ENCODE measurements at places on chromosomes 4 and X. TPM values are rescaled to one million over a fixed set of nuclear protein-coding genes. Genes with fewer than 3 reads are reported as not detected.

Gene OTUD5
- polyA plus RNA-seq: 79.5 TPM

Gene ARHGAP36
- polyA plus RNA-seq: 17.9 TPM

Gene IQSEC2
- 58.3 TPM for polyA plus RNA-seq

Gene GAGE2A
- not detected for polyA plus RNA-seq

Gene NDUFC1
- 235 TPM for polyA plus RNA-seq

Gene RBM47
- 26.0 TPM for polyA plus RNA-seq

Gene GLRA3
- polyA plus RNA-seq: 0.24 TPM

Gene NLGN4X
- 1.5 TPM for polyA plus RNA-seq

Gene PROM1
- polyA plus RNA-seq: 0.16 TPM

Gene NSUN7
- polyA plus RNA-seq: 0.79 TPM

Gene SPINK2
- not detected for polyA plus RNA-seq

Gene DHX15
- polyA plus RNA-seq: 129 TPM

Gene TAF9B
- polyA plus RNA-seq: 8.8 TPM

Gene AKAP4
- polyA plus RNA-seq: not detected

Gene EGF
- 0.07 TPM for polyA plus RNA-seq

Gene CFAP47
- polyA plus RNA-seq: 0.08 TPM

Gene SMR3A
- not detected for polyA plus RNA-seq

Gene ABCG2
- polyA plus RNA-seq: 3.4 TPM

Gene C4orf51
- not detected for polyA plus RNA-seq

Gene MAGEA4
- not detected for polyA plus RNA-seq

GRCh38 chrX:31705816-31706215, 634.0 kb upstream of the FTHL17 start:
- no peak for DNase-seq

DNA sequence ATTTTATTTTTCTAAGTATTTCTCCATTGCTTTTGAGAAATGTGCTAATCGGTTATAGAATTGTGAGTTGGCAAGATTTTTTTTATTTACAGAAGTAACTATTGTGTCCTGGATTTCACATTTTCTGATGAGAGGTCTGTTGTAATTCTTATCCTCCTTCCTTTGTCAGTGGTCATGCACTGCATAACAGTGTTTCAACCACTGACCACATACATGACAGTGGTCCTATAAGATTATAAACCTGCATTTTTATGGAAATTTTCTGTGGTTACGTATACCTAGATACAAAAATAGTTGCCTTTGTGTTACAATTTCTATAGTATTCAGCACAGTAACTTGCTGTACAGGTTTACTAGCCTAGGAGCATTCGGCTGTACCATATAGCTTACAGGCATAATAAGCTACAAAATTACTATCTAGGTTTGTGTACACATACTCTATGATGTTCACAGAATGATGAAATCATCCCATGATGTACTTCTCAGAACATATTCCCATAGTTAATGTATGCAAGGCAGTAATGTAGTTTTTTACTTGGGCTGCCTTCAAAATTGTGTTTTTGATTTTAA, 47.8 kb downstream of the APELA start:
- no peak for DNase-seq

- no peak for DNase-seq
These were observed 46.3 kb downstream of the APLN start for GRCh38 chrX:129608496-129608895.

GRCh38 chr4:85482010-85482738, 7.2 kb downstream of the ARHGAP24 start:
- no peak for DNase-seq

DNA sequence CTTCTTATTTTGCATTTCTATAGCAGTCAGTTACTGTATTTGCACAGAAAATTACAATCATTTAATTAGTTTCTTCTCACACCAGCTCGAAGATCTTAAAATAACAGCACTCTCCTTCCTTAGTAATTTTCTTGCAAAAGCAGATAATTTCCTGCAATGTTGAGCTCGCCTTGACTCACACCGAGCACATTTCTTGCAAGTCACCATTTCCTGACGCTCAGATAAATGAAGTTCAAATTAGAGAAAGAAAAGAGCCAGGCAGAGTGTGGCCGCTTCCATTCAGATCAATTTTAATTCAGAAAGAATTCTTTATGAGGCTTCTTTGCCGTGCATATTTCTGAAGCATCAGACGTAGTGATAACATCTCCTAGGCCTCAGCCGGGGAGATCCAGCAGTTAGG, 10.1 kb downstream of the SORCS2 start:
- DNase-seq: no peak

- DNase-seq: no peak
These were observed 6.5 kb downstream of the DOK7 start for GRCh38 chr4:3469386-3470243.

GRCh38 chr4:37999000-37999716, 39.0 kb downstream of the PTTG2 start:
- DNase-seq: no peak

GRCh38 chr4:128386761-128387599, 99.4 kb upstream of the PGRMC2 start:
- DNase-seq: peak; percentile 96

DNA sequence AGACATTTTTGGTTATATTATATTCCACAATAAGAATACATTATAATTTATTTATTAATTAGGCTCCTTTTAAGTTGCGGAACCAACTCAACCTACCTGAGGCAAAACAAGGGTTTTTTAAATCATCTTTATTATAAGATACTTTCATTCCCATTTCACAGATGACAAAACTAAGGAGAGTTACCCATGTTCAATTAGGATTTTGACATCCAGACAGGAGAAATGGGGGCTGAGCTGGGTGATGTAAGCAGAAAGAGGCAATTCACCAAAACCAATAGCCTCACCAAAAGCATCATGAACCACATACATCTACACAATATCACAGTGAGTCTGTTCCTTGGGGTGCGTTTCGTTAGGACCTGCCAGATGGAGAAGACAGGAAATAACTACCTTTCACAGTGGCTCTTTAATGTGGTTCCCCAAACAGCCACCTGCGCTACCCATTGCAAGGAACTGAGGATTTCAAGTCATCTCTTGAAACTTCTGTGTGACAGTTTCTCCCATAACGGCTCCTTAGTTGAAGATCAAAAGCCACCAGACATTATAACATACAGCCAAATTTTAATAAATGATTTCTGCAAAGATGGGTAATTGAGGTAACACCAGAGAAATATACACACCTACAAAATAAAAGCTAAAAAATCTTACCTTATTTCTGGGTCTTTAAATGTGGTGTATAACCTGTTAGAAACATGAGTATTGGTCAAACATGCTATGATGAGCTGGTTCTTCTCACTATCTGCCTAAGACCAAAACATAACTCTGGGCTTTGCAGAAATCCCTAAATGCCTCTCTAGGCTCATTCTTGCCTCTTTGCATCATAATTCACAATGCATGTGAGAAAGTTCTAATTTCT, 190.6 kb upstream of the LEF1 start:
- DNase-seq: no peak

- DNase-seq: no peak
These were observed 180.4 kb upstream of the RASGEF1B start for GRCh38 chr4:81652069-81652478.

DNA sequence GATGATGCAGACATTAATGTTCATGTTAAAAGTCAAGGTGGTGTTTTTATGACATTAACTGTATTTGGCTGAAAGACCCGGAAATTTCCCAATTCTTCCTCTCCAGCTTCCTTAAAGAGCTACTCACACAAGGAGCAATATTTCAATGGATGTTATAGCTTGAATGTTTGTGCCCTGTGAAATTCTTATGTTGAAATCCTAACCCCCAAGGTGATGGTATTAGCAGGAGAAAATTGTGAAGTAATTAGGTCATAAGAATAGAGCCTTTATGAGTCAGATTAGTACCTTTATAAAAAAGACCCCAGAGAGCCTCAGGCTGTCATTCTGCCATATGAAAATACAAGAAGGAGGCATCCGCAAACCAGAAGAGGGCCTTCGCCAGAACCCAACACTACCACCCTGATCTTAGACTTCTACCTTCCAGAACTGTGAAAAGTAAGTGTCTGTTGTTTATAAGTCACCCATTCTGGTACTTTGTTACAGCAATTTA, 3.6 kb downstream of the TLR1 start:
- no peak for DNase-seq

- DNase-seq: peak; percentile 47
These were observed 660.3 kb upstream of the PITX2 start for GRCh38 chr4:111283066-111283677.

- no peak for DNase-seq
These were observed 267.9 kb downstream of the AFF2 start for GRCh38 chrX:148768296-148768695.

DNA sequence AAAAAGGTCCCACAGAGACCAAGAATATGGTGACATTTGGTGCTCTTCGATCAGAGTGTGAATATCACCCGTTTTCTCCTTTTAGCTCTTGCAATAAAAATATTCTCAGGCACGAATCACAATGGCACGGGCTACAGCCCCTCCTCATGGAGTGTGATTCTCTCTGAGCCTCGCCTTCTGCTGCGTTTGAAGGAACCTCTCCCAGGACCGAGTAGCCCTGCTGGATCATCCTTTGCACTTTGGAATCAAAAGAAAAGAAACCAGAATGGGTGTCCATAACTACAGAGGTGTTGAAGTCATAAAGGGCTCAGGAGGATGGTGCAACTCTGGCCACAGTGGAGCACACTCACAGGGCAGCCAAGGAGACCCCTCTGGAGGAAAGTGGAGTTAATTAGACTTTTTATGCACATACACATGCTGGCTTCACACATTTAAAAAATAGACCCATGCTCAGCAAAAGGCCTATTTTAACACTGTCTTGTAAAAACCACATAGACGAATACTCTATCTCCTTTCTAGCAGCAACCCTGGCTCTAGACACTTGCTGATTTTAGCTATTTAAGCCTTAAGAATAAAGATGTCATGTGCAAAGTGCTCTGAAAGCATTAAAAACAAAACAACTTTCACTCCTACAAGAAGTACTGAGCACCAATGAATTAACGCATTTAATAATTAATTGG, 19.1 kb downstream of the MAML3 start:
- no peak for DNase-seq

DNA sequence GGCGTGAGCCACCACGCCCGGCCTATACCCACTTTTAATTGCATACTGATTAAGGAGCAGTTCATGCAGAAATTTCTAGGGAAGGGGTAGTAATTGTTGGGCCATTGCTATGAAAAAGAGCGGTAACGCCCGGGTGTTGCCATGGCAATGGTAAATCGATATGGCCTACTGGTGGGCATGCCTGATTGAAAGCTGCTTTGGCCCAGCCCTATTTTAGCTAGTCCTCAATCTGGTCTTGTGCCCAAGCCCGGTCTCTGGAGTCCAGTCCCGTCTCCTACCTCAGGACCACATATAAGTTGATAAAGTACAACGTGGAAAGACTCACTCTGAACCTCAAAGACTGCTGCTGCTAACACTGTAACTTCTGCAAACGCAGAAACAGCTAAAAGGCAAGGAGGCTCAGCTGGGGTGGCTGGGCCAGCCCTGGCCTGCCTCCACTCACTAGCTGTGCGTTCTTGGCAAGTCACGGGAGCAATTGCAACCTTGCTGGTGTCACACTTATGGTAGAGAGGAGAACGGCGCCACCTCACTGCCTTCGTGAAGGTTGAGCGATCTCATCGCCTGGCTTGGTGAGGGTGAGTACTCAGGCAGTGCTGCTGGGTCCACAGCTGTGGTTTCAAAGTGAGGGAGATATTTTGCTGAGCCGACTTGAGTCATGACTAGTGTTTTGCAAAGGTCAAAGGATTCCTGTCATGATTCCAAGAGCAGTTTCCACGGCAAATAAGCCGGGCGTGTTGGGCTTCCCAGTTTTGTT, 57.0 kb upstream of the GRPEL1 start:
- peak; percentile 75 for DNase-seq

GRCh38 chrX:44218465-44218864, 125.0 kb downstream of the EFHC2 start:
- no peak for DNase-seq

GRCh38 chr4:164229255-164229654, 524.7 kb upstream of the SMIM31 start:
- no peak for DNase-seq

DNA sequence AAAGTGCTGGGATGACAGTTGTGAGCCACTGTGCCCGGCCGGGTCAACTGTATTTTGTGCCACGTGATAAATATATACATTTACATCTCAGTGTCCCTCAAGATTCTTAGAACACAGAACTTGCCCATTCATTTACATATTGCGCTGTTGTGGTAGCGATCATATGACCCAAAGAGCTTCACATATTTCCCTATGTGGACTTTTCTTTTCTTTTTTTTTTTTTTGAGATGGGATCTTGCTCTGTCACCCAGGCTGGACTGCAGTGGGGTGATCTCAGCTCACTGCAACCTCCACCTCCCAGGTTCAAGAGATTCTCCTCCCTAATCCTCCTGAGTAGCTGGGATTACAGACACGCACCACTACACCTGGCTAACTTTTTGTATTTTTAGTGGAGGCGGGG, 180.7 kb downstream of the DHRSX start:
- DNase-seq: no peak

DNA sequence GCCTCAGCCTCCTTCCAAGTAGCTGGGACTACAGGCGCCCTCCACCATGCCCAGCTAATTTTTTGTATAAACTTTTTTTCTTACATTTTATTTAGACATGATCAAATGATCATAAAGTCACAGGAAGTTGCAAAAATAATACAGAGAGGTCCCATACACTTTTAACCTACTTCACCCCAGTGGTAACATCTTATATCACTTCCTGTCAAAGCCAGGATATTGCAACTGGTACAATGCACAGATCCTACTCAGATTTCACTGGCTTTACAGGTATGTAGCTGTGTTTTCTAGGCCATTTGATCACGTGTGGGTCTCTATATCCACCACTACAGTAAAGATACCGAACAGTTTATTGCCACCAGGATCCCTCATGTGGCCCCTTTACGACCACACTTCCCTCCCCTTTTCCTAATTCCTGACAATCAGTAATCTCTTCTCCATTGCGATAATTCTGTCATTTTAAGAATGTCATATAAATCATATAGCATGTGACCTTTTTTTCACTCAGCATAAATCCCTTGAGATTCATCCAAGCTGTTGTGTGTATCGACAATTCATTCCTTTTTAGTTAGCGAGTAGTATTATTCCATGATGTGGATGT, 18.0 kb downstream of the RPS6KA3 start:
- DNase-seq: no peak

GRCh38 chr4:95850161-95850560, 10.3 kb downstream of the PDHA2 start:
- no peak for DNase-seq

- no peak for DNase-seq
These were observed 5.5 kb upstream of the TLR10 start for GRCh38 chr4:38788317-38788716.

GRCh38 chr4:53502094-53502493, 89.2 kb downstream of the LNX1 start:
- DNase-seq: no peak

DNA sequence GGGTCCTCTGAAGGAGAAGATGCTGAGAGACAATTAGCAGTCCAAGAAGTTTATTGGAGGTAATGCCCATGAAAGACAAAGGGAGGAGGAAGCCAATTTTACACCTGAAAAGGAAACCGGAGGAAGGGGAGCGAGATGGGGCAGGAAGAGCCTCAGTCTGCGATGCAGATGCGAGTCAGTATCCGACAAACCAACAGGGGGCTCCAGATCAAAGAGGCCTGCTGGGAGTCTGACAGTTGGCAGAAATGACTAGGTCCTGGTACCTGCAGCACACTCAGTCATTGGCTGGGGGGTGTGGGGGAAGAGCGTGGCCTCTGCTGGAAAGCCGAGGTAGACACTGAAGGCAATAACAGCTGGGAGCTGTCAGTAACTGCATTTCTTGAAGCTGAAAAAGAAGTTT, 231.1 kb upstream of the CENPE start:
- no peak for DNase-seq

Data from adrenal gland (tissue), 19 donors.